Pancreas (tissue), 10 donors: ENCODE measurements at places on chromosomes 7 and 10. TPM values are rescaled to one million over a fixed set of nuclear protein-coding genes. Genes with fewer than 3 reads are reported as not detected.

DNA sequence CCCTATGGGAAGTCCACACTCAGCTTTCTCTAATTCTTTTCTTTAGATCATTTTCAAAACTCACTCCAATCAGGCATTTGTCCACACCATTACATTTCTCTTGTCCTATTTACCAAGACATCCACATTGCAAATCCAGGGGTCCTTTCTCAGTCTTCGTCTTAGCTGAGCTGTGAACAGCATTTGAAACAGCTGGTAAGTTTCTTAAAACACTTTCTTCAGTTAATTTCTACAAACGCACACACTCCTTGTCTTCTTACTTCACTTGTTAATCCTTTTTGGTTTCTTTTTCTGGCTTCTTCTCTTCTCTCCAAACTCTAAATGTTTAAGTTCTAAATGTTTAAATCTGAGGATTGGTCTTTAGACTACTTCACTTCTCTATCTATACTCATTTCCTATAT, 769.3 kb downstream of the PHTF2 start:
- DNase-seq: no peak

GRCh38 chr7:43071604-43072003, 40.8 kb upstream of the HECW1 start:
- no peak for DNase-seq

GRCh38 chr7:92769394-92769699, 67.0 kb downstream of the CDK6 start:
- DNase-seq: no peak

Gene ASIC3
- 0.47 TPM for total RNA-seq
